ENCODE measurements at places on chromosomes 2 and 18. TPM values are rescaled to one million over a fixed set of nuclear protein-coding genes. Genes with fewer than 3 reads are reported as not detected.
A peak's percentile ranks its signal among the peaks of the same experiment; 100 is the strongest.

GRCh38 chr2:32783469-32783868, 155.6 kb downstream of the TTC27 start:
- H3K27ac ChIP-seq: no peak overlapping the region
- H3K27me3 ChIP-seq: no peaks in the 10 kb centered on the region
- H3K36me3 ChIP-seq: peaks cover 7% of the 10 kb centered on the region
- no peaks in the 10 kb centered on the region for H3K4me1 ChIP-seq
- no peak overlapping the region for H3K4me3 ChIP-seq

Gene TEKT4
- not detected for total RNA-seq

DNA sequence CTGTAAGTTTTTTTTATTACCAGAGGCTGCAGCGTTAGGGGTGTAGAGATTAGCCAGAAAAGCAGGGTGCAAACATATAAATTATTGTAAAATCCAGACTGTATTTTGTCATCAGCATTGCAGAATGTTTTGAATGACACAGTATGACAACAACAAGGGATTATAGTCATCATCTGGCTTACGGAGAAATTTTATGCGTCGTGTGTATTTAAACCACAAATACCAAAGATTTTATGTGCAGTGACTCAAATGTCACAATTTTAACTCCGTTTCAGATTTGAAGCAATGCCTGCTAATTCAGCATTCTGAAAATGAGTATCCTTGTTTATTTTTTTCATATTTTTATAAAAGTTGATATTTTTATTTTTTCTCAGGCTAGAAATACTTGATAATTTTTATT, 19.4 kb upstream of the TMX3 start:
- no peak overlapping the region for H3K4me3 ChIP-seq
- H3K27me3 ChIP-seq: no peaks in the 10 kb centered on the region
- peaks cover 18% of the 10 kb centered on the region for H3K4me1 ChIP-seq
- H3K27ac ChIP-seq: peak overlapping the region; percentile 4

- H3K27me3 ChIP-seq: no peaks in the 10 kb centered on the region
- no peaks in the 10 kb centered on the region for H3K36me3 ChIP-seq
- H3K4me3 ChIP-seq: no peak overlapping the region
These were observed 6.1 kb upstream of the CCDC195 start for GRCh38 chr2:224722250-224722649.
